Large intestine (tissue), 12 donors: ENCODE measurements at places on chromosomes 13 and 19. TPM values are rescaled to one million over a fixed set of nuclear protein-coding genes. Genes with fewer than 3 reads are reported as not detected.

- DNase-seq: no peak
Observed at GRCh38 chr13:20461860-20462532, 63.7 kb downstream of the CRYL1 start.

DNA sequence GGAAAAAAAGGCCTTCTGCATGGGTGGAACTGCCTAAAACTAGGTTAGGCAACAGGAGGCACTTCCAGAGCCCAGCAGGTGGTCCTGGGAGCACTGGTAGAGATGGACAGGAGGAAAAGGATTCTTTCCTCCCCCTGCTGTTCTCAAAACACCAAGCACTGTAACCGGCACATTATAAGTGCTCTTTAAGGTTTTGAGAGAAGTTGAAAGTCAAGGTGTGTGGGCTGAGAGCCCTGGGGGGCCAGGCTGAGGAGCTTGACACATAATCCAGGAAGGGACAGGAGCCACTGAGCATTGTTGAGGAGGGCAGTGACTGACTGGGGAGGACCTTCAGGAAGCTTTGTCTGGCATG is 32.3 kb downstream of the SPATA13 start:
- no peak for DNase-seq

DNA sequence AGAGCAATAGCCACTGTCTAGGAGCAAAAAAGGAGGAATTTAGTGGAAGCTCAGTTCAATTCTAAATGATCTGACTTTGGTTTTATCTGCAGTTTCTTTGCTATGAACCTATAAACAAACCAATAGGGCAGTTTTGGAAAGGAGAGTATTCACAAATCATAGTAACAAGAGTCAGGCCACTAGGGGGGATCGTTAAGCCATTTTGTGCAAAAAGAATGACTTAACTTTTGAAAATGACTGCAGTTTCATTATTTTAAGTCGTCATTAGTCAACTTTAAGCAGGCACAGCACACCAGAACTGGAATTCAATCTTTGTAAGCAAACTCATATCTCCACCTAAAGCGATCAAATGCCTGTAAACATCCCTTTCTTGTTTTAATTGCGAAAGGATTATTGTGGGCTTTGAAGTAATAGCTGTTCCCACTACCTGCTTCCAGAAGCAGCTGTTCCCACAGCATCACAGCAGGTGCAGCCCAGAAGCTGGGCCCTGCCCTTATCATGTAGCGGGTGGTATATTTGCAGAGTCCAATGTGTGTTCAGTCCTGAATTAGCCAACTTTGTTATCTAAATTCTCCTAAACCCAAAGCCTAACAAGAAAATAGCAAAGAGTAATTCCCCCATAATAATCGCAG is 51.5 kb downstream of the SOX21 start:
- DNase-seq: peak; percentile 29

The SMIM24 gene
- 625 TPM for polyA plus RNA-seq

DNA sequence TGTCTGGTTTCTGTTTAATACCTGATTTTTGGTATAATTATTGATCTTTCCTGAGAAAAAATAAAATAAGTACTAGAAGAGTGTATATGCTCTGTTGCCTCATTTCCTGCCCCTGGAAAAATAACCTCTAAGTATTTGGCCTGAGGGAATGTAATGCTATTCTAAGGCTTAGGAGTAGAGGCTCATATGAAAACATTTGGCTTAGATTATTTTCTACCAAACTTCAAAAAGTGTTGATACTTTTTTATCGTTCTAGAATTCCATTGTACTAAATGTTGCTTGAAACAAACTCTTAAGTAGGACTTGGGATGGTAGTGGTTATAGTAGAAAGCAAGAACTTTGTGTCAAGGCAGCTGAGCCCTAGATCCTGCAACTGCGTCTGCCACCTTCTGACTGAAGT is 57.8 kb downstream of the COG3 start:
- no peak for DNase-seq

GRCh38 chr19:54489341-54489740 is 13.3 kb upstream of the LAIR2 start:
- no peak for DNase-seq

DNA sequence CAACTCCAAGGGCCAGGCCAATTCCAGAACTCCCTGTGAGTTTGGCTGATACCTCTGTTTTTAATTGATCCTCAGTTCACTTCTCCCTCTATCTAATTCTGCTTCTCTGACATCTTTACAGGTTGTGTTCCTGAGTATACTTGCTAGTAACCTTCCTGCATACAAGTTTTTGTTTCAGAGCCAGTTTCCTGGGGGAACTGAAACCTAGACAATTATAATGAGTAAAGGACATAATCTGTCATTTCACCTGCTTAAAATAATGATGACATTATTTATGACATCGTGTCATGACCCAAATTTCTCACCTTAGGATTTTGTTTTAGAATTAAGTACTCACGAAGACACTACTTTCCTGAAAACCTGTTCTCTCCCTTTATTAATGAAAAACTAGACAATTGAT is 12.5 kb upstream of the MYCBP2 start:
- DNase-seq: no peak

The ZNF91 gene
- 57.6 TPM for polyA plus RNA-seq

GRCh38 chr19:41328842-41329225 is 18.9 kb downstream of the CCDC97 start:
- DNase-seq: no peak

The ZNF420 gene
- 10.3 TPM for polyA plus RNA-seq

- DNase-seq: no peak
Observed at GRCh38 chr19:7636317-7636690, 606 bp upstream of the STXBP2 start.

DNA sequence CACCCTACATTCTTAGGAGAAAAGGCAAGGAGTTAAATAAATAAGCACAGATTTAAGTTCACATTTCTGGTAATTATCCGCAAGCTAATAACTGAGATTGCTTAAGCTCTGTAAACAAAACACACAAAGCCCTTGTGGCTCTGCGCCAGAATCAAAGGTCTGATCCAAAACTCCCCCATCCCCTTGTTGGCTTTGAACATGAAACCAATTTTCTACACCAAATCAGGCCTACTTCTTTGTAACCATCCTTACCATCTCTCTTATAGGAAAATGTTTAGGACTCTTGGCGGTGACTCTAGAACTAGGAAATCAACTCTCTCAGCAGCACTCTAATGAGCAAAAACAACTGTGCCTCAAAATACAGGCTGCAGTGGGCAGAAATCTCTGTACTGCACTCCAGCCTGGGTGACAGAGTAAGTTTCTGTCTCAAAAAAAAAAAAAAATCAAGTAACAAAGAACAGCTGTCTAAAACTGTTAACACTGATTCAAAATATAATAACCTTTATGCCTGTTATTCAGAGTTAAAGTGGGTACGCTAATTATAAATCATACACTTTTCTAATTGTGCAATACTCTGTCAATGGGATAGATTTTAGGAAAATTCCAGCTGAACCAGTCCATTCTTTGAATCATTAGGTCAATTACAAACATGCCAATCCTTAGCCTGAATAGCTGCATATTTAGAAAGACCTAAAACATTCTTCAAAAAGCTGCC is 25.8 kb downstream of the ABCC4 start:
- peak; percentile 35 for DNase-seq

DNA sequence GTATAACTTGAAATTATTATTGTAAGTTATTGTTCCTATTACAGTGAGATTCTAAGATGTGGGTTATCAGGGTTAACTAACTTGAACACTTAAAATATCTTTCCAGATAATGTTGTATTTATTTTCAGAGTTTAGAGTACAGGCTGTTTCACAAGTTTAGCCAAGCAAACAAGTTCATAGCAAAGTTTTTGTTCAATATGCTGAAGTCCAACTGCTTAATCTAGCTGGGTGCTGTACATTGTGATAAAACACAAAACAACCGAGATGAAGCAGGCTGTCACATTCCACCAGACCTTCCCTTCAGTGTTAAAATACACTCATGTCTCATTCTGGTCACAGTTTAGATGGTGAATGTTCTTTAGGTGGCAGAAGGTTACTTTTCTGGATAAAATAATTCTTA is 148.0 kb upstream of the PCDH20 start:
- DNase-seq: peak; percentile 31

The SPRED3 gene
- polyA plus RNA-seq: 3.9 TPM

DNA sequence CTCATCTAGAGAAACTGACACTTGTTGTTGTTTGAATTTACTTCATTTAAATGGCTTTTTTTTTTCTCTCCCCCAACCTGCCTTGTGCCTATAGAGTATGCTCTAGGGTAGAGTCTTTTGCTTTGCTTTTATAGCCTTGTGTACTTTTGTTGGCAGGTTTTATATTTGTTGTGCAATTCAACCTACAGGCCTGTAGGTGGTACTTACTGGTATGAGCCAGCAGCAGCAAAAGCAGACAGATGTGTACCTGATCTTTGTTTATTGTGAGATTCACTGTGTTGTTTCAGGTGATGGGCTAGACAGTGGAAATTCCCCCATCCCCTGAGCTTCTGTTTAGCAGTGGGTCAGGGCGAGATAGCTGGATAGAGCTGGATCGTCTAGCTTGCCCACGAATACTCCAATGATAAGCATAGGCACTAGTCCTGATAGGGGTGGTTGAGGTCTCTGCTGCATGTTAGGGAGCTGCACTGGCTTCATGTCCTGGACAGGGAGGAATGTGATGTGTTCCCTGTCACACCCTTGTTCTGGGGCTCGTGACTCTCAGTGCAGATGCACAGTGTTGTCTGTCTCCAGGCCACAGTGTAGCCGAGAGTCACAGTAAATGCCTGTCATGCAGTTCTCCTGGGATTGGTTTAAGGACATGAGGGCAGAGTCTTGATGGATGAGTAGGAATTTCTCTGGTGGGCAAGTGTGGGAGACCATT is 21.3 kb downstream of the DNAJC3 start:
- DNase-seq: no peak

The BRD4 gene
- polyA plus RNA-seq: 39.1 TPM

- no peak for DNase-seq
Observed at GRCh38 chr19:52176574-52176973, 5.2 kb upstream of the ZNF836 start.

GRCh38 chr13:45705918-45706317 is 3.8 kb downstream of the CBY2 start:
- no peak for DNase-seq

GRCh38 chr19:1560286-1560882 is 7.7 kb downstream of the MEX3D start:
- DNase-seq: no peak

- DNase-seq: no peak
Observed at GRCh38 chr13:45782327-45783045, 69.1 kb downstream of the SIAH3 start.

- no peak for DNase-seq
Observed at GRCh38 chr13:111267784-111268183, 52.7 kb upstream of the TEX29 start.

DNA sequence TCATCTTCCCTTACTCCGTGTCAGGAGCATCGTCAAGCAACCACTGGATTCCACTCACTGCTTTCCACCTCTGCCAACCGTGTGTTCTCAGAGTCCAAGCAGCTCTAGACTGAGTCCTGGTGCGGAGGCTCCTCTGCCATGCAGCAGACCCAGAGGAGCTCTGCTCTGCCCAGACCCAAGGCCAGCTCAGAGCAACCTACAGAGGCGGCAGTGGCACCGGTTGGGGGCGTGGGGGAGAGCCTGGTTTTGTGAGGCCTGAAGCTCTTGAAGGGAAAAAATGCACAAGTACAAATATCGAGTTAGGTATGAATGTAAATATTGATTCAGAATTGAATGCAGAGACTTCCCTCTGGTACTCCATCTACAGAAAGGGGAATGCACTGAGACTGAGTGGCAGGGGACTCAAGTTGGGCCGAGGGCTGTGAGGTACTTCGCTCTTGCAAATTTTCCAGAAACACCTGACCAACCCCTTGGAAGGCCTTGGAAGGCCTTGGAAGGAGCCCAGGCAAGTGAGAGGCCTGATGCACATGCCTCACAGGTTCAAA is 46.7 kb downstream of the GJA3 start:
- DNase-seq: no peak

- DNase-seq: no peak
Observed at GRCh38 chr19:29259153-29259552, 46.2 kb upstream of the UQCRFS1 start.

- DNase-seq: no peak
Observed at GRCh38 chr19:11434703-11435056, 241 bp downstream of the ODAD3 start.

The POU4F1 gene
- polyA plus RNA-seq: 0.48 TPM

DNA sequence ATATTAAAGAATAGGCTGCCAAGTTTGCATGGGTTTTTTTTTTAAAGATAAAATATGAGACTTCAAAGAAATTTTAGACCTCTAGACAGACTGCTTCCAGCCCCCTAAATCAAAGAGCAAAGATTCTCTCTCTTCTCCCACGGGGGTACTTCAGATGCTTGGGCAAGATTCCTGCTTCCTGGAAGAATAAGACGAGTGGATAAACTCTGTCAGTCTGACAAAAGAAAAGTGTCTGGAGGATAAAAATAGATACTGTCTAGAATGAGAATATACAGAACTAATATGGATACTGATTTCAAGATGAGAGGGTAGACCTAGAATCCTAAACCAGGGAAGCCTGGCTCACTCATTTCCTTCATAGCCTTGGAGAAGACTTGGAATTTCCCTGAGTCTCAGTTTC is 435.1 kb downstream of the FOXO1 start:
- no peak for DNase-seq

DNA sequence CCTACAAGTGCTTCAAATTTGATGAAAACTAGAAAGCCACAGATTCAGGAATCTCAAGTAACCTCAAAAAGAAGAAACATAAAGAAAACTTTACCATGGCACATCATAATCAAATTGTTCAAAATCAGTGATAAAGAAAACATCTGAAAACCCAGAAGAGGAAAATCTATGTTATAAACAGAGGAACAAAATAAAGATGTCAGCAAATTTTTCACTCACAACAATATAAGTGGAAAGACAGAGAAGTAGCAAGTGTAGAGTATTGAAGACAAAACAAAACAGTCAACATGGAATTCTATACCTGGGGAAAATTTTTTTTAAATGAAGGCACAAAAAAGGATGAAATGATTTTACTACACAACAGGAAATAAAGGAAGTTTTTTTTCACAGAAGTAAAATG is 470.9 kb downstream of the DACH1 start:
- DNase-seq: no peak

GRCh38 chr13:94656176-94656575 is 54.5 kb downstream of the GPR180 start:
- DNase-seq: no peak

The SMG9 gene
- 36.2 TPM for polyA plus RNA-seq

DNA sequence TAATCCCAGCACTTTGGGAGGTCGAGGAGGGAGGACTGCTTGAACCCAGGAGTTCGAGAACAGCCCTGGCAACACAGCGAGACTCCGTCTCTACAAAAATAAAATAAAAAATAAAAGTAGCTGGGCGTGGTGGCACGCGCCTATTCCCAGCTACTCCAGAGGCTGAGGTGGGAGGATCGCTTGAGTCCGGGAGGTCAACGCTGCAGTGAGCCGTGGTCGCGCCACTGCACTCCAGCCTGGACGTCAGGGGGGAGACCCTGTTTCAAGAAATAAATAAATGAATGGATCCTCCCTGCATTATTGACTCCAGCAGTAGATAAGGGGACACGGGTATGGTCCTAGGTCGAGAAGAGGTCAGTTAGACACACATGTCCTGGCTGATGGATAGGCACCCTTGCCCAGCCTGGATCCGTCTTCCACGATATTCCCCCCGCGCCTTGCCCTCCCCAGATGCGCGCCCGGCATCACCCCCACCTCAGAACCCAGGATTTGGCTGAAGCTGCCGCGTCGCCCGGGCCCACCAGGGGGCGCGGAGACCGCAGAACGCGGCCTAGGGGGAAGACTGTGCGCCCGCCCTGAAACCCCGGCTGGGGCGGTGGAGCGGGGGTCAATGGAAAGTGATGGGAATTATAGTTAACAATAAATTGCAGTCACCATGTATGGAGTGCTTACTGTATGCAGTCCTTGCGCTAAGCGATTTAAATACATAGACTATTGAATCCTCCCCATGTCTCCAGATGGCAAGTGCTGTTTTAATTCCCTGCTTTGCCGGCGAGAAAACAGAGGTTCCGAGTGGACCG is 2.1 kb upstream of the HOOK2 start:
- DNase-seq: peak; percentile 84

The SOHLH2 gene
- polyA plus RNA-seq: 0.99 TPM
